ENCODE measurements at places on chromosomes 4 and X.

- no peak for DNase-seq
Measured at GRCh38 chrX:110318664-110318968, 731 bp upstream of the AMMECR1 start.

DNA sequence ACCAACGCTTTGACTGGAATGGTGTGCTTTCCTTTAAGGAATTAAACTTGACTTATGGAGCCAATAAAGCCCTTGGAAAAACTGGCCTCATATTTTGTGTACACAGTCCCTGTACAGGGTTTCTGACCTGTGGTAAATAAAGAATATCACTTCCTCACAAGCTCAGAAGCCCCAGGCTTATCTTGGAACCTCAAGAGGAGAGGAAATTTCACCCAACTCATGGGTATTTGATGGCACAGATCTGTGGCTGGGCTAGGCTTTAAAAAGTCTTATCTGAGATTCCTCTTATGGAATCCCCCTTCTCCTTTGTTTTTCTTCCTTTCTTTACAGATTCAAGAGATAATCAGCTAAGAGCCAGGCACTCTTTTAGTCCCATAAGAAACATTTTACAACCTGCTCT is 89.3 kb upstream of the USP38 start:
- no peak for DNase-seq

DNA sequence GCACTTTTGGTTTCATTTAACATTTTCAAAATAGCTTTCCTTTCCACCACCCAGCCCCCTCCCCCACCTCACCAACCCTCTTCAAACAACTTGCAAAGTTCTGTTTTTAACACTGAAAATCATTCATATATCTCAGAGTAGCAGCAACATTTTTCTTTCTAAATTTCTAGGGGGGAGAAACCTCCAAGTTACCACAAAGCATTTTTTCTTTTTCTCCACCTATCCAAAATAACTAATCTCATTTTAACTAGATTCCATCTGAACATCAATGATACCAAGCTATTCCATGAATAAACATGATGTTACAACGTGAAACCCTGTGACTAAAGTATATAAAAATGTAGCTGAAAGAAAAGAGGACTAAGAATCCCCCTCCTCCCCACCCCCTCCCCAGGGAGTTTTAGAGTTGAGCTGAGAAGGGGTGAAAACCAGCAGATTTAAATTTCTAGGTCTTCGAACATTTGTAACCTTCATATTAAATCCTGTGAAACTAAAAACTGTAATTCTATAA is 5.2 kb downstream of the LDB2 start:
- DNase-seq: no peak

DNA sequence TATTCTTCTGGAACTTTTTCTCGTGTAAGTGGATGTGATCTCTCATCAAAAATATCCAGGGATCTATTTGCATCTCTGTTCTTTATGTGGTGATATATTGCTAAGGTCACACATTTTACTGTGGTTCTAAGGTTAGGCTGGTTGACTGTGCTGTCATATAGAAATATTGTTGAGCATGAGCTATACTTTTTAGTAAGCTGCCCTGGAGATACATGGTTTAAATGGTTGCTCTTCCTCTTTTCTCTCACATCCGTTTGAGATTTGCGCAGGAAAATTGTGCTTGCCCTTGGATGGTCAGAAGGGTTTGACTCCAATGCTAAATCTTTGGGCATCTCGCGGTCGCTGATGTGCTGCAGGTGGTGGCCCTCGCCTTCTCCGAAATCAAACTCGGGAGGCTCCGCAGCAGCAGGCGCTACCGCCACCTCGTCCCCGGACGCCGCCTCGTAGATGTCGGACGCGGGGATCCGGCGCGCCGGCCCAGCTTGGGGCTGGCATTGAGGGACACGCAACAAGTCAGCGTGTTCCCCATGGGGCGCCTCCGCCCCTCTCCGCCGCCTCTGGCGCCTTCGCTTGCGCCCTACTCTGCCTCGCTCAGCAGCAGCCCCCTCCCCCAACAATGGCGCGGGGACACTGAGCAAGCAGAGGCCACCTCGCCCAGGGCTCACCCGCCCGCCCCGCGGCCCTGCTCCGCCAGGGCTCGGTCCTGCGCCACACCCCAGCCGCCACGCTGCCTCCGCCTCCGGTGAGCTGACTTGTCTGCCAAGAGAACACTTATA is 154.5 kb downstream of the MSN start:
- DNase-seq: no peak

GRCh38 chrX:117713411-117713810 is 403.2 kb downstream of the KLHL13 start:
- no peak for DNase-seq

- DNase-seq: no peak
Measured at GRCh38 chr4:101208171-101208570, 139.2 kb downstream of the PPP3CA start.

DNA sequence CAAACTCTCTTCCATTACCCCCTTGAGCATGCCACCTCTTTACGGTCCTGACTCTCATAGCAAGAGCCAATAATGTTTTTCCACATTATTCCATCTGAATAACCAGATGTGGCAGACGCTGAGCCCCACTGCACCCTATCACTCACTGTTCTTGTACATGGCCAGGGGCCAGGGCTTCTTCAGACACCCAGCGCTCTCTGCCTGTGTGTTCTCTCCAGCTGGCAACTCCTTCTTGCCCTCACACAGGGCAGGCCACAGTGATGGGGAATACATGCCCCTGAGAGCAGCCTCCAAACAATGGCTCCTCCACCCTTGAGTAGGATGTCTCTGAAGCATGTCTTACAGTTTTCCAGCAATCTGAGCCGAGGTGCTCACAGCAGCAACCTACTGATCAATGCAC is 50.8 kb upstream of the STIM2 start:
- no peak for DNase-seq

DNA sequence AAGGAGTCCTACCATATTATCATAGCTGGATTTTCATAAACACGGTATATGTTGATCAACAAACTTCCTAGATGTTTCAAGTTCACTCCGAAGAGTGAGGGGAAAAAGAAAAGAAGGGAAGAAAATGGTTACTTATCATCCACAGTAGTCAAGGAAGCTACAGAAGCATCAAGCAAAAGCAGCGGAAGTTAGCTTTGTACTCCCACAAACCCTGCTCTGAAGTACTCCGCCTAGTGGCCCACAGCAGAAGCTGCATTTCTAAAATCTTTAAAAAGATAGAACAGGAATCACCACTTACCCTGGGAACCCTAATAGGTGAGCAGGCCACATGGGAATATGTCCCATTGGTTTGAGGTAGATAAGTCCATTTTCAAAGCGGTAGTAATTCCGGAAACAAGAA is 28.5 kb upstream of the FRG1 start:
- no peak for DNase-seq

GRCh38 chr4:87101543-87102199 is 118.7 kb downstream of the KLHL8 start:
- no peak for DNase-seq

All from NCI-H1092 treated with DMSO at 0.1 percent for 48 hours (cell line).